ENCODE measurements at places on chromosomes 5 and 9.

GRCh38 chr5:66697796-66698564 is 101.8 kb downstream of the MAST4 start:
- ATAC-seq: no peak

DNA sequence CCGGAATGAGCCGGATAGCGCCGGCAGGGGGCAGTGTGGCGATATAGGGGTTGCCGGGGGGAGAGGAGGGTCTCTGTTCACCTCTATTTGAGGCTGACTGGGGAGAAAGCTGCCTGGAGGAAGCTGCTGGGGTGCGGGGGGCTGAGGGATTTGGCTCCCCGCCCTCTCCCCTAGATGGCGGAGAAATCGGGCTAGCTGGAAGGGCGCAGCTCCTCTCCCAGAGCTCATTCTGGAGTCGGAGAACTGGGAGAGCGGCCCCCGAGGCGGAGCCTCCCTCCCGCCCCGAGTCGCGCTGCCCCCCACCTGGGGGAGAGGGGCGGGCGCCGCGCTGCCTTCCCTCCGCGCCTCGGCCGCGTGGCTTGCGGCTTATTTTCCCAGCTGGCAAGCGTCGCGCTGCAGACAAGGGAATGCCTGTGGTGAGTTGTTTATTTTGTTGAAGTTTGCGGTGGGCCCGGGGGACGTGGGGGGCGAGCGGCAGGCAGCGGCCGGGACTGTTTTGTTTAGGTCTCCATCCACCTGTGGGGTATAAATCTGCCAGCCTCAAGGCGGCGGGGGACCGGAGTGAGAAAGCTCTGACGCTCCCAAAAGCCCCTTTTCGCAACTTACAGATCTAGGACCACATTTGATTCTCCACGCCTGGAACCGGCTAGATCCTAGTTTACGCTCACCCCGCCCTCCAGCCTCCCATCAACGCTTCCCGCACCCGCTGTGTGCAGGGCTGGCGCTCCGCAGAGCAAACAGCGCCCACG is 4.1 kb upstream of the RGMB start:
- no peak for ATAC-seq

DNA sequence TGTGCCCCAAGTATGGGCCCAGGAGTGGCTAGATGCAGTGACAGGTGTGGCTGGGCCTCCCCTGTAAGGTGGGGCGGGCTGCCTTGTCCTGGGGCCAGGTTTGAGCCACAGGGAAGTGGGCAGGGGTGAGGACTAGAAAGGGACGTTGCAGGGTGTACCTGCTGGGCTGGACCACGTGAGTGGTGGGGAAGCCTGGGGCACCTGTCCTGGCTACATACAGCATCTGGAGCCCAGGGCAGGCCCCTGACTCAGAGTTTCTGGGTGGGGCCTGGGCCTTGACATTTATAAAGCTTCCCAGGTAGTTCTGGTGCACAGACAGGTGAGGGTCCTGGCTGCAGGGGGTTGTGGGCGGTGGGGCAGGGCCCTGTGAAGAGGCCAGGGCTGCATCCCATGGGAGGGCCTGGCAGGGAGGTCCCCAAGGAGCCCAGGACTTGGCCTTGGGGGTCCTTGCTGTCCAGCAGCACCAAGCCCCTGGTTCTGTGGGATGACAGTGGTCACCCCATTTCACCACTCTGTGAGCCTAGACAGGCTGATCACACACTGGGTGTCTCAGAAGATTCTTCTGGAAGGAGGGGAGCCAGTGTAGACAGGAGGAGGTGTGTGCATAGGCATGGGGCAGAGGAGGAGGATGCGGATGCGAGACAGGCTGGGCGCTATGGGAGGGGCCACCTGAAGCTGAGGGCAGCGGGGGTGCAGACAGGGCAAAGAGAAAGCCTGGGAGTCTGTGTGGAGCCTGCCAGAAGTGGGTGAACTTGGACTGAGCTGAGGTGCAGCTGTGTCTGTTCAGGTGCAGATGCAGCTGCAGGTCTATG is 94.0 kb downstream of the PHF2 start:
- peak; percentile 31 for ATAC-seq

DNA sequence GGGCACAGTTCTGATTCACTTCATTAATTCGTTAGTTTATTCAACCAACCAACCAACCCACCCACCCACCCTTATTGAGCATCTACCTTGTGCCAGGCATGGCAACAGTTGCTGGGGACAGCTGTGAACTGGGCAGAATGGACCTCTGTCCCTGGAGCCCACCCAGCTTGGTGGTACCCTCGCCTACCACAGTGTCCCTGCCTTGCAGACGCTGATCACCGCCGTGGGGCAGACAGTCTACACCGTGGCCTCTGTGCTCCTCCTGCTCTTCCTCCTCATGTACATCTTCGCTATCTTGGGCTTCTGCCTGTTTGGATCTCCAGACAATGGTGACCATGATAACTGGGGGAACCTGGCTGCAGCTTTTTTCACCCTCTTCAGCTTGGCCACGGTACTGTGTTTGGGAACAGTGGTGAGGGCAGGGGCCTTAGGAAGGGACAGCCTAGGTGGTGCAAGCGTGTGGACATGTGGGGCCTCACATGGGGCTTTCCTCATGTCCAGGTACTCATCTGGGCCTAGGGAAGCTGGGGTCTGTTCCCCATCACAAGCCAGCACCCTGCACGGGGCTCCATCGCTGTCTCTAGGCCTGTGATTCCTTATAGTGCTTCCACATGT is 26.2 kb downstream of the PITX1 start:
- ATAC-seq: no peak

GRCh38 chr5:55599148-55600050 is 64.6 kb upstream of the PLPP1 start:
- ATAC-seq: no peak

GRCh38 chr5:16899171-16899570 is 36.9 kb downstream of the MYO10 start:
- ATAC-seq: no peak

DNA sequence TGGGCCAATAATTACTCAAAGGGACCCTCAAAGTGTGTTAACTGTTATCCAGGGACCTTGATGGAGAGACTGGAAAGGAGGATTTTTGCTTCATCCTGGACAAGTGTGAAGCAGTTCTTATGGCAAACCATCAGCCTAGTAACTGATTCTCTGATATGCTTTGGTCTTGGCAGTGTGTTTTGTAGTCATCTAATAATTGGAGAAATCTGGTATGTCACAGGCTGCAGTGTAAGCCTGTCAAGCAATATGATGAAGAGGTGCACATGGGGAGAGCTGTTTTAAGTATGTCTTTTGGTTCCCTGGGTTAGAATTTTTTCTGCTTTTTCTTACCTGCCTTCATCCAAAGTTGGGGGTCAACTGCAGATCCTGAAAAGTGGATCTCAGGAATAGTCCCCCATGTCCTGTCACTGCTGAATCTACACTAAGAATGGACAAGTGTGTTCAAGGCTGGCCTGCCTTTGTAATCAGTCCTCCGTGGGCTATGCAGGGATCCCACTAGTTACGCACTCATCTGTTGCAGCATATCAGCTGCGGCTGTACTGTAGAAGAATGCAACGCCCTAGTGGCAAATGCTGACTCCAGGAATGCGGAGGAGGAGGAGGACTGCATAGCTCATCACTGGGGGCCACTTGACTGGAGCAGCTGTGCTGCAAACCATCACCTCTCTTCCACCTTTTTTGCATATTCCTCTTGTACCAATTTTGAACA is 1.9 kb downstream of the SPTAN1 start:
- ATAC-seq: peak; percentile 54

DNA sequence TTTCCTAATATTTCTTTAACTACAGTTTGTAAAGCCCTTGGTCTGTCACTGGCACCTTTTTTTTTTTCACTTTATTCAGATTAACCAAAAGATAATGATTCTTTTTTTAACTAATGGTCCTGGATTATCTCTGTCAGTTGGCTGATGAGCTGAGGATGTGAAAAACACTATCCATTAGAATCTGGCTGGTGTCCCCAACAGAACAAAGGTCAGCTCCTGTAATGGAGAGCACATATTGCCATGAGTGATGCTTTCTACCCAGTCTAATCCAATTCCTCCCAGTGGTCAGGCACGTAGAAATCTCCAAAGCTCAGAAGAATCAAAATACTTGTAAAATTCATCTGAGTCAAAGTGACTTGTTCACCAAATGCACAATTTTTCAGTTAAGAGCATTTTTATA is 491.7 kb upstream of the PIK3R1 start:
- ATAC-seq: no peak

- no peak for ATAC-seq
Observed at GRCh38 chr9:122159925-122160246, 178 bp downstream of the MORN5 start.

DNA sequence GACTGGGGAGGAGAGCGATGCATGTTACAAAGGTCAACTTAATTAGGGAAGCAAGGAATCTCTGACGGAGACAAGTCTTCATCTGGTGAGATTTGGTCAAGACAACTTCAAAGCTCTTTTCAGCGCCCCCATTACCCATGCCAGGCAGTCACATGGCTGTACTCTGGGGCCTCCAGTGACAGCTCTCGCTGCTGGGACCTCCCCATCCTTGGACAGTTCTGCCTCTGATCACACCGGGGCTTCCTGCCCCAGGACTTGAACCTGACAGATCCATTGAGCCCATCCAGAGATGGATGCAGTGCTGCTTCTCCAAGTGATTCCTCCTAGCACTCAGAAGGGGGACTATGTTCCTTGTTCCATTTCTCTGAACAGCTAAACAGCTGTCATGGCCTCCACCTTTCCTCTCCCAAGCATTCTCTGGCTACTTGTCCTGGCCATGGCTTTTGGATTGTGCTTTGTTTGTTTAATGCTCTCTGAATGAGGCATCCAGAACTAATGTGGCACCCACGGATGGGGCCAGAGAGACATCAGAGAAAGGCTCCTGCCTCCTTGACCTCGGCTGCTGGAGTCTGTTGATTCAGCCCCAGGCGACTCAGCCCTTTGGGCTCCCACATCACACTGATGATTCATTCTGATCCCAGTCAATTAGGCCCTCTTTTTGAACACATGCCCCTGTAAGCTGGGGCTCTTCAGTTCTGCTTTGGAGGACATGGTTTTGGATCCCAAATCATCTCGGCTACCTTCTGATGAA is 122.1 kb upstream of the ADAMTS16 start:
- ATAC-seq: no peak

GRCh38 chr9:4793459-4794395 is 983 bp downstream of the RCL1 start:
- no peak for ATAC-seq

DNA sequence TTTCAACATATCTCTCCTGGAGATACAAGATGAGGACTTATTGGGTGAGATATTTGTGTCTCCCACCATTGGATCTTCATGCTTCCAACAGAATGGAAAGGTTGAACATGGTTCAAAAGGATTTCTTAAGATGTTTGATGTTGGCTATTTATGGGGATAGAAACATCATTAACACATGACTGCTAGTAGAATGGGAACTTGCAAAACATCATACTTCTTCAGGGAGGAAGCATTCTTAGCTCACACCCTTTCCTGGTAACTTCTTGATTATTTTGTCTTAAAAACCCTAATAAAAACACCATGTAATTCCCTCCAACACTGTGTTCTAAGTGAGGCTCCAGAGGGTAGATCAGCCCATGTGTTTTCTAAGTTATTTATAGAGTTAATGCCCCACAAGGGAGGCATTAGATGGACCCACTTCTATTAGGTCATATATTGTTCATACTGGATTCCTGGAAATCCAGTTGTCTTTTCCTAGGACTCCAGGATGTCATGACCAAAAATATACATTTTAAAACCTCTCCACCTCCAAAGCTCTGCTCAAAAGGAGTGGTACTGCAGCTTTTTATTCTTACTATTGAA is 95.8 kb downstream of the FOXD1 start:
- peak; percentile 7 for ATAC-seq

All from gastroesophageal sphincter (tissue), 4 donors.